ENCODE measurements at places on chromosomes 4 and X. TPM values are rescaled to one million over a fixed set of nuclear protein-coding genes. Genes with fewer than 3 reads are reported as not detected.

The PALLD gene
- total RNA-seq, result 46.8 TPM

The PPP1R2C gene
- not detected for total RNA-seq

DNA sequence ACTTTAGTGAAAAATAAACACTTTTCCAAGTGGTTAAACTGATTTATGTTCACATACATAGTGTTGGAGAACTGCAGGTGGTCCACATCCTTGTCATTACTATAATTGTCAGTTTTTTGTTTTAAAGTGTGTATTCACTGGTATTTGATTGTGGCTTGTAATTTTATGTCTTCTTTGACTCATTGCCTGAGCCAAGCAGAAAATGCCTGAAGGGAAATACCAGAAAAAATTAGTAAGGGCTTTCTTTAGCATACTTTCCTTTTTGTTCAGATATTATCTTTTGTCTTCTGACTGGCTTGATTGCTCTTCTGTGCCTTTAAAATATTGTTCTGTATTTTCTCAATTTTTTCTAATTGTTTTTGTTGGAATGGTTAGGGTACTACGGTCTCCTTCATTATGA is 981.3 kb downstream of the C4orf33 start:
- no peak for DNase-seq

DNA sequence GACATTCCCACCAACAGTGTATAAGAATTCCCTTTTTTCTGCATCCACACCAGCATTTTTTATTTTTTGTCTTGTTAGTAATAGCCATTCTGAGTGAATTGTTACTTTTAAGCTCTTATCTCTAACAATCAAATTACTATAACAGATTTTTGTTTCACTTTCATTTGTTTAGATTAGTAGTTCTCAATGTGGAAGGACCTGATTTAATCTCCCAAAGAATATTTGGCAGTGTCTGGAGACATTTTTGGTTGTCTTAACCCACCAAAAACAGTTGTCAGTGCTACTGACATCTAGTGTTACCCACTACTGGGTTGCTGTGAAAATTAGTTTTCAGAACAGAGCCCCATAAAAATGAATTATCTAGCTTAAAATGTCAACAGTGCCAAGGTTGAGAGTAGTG is 37.9 kb downstream of the RUFY3 start:
- no peak for DNase-seq

DNA sequence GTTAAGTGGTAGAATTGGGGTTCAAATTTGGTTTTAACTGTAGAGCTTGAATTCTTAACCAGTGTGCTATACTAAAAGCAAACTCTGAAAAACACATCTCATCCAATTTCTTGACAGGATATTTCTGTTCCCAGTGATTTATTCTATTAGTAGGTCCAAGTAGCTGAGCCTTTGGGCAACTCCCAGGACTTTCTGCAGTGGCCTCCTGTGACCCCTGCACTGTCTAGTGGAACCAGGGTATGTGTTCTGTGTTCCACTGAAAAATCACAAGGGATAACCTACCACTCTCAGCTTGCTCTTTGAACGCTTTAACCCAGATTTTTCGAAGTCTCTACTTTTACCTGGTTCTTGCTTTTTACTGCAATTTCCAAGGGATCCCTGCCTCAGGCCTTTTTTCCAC is 58.0 kb upstream of the SCOC start:
- DNase-seq, result no peak

The GPR34 gene
- total RNA-seq, result not detected

GRCh38 chr4:138671106-138671505 is 344.5 kb upstream of the NOCT start:
- DNase-seq, result no peak

DNA sequence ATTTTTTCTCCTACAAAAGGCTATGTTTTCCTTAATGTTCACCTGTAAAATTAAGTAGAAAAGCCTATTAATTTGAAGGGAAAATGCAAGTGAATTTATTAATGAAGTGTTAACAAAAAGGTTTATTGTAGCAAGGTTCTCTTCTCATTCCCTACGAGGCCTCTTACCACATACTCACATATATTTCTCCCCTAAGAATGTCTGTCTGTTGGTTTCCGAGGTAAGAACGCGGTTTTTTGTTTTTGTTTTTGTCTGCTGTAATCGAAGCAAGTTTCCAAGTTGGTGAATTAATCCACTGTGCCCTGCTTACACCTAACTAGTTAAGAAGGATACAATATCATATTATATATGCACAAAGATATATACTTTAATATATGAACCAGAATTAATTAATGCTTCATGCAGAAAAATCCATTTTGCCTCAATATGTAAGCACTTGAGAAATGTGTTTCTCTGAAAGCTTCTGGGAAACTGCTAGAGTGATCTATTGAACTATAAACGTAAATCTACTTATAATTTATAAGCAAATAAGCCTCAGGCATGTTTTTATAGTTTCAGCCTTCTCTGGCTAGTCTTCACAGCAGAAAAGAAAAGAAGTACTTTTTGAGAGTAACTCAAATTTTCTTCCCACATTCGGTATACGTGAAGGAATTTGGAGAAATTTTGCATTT is 120.8 kb downstream of the EGF start:
- DNase-seq, result no peak

GRCh38 chr4:184762100-184762499 is 28.2 kb upstream of the CENPU start:
- DNase-seq, result no peak

GRCh38 chr4:173698557-173699262 is 168.7 kb upstream of the HAND2 start:
- DNase-seq, result peak; percentile 55

DNA sequence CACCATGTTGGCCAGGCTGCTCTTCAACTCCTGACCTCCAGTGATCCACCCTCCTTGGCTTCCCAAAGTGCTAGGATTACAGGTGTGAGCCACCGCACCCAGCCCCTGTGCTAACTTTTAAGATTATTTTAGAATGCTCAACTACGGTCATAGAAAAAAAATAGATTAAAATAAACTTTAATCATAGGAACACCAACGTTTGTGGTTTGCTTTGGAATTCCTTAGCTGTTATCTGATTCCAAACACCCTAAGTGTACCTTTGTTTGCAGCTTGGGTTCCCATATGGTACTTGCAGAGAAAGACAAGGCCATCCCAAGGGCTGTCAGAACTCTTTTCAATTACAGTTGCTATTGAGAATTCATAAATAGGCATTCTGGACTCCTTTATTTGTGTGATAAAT is 90.1 kb upstream of the EFHC2 start:
- no peak for DNase-seq

The SNX12 gene
- total RNA-seq, result 101 TPM

- no peak for DNase-seq
These were observed 1.2 kb downstream of the METAP1 start for GRCh38 chr4:98996765-98997068.

DNA sequence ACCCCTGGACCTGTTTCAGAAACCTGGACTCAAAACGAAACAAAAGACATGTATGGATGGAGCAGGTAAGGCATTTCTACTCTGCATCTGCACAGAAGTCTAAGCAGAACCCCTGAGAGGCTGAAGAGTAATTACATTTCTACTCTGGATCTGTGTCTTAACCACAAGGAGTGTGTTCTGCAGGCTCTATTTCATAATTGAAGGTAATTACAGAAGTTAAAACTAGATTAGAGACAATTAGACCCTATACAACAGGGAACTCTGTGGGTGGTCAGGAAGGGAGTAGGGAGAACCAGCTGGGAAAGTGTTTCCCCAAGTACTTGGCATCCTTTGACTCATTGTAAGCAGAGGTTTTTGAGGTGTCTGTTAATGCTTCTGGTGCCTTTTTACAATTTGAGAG is 69.8 kb downstream of the IGSF1 start:
- DNase-seq, result no peak

- no peak for DNase-seq
These were observed 2.3 kb upstream of the SASH3 start for GRCh38 chrX:129777218-129778030.

GRCh38 chr4:78721747-78722146 is 54.4 kb upstream of the BMP2K start:
- no peak for DNase-seq

DNA sequence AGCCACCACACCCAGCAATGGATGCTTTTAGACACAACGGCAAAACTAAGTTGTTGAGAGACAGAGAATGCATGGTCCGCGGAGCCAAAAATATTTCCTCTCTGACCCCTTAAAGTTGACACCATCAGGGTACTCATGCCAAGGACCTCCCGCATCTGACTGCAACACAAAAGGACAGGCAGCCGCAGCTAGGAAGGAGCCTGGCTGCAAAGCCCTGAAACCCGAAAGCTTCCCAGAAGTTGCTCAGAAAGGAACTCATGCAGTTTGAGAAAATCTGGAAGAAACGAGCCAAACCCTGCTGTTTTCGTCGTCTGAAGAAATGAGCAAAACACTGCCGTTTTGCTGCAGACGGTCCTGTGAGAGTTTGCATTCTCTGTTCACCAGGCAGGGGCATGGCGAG is 16.5 kb downstream of the DHRSX start:
- DNase-seq, result no peak

DNA sequence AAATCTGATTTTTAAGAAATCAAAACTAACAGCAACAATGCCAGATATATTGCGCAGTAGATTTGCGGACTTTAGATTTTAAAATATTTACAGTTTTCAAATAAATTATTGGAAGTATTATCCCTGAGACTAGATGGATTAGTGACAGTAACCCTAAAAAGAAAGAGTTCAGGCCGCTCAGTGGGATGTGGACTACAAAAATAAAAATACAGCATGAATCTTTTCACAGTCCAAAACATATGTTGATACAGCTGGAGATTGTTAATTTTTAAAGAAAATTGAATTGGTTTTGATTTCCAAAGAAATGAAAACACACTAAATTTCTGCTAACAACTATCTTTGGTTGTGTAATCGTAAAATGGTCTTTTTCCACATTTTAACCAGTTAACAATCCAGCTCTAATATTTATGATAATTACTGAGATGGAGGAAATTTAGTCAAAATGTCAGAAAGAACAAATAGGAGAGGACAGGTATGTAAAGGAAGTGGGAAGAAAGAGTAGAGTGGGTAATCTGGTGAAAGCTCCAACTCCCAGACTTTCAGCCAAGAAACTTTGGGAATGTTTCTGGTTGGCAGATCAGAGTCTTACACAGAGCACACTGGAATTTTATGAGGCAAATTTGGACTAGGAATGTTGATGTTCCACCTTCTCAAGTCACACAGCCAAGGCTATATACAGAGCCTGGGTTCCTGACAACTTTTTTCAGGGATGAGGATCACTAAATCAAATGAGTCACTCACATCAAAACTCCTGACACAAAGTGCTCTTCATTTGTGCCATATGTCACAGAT is 15.1 kb downstream of the C4orf36 start:
- DNase-seq, result no peak

DNA sequence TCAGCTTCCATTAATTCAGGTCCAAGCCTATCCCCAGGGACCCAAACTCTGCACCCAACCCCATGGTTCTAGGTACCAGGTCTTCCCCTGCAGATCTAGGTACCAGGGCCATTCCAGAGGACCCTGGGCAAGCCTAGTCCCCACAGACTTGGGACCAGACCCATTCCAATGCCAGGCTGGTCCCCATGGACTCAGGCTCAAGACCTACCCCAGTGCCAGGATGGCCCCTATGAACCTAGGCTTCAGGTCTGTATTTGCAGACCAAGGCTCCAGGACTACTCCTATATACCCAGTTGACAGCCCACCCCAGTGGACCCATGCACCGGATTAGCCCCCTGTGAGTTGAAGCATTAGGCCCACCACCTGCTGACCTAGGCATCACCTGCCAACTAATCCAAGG is 8.9 kb downstream of the MTHFD2L start:
- no peak for DNase-seq

GRCh38 chr4:105119356-105119755 is 27.3 kb upstream of the TET2 start:
- DNase-seq, result no peak

The CYP2U1 gene
- total RNA-seq, result 4.9 TPM

The MYOZ2 gene
- not detected for total RNA-seq

- no peak for DNase-seq
These were observed 9.8 kb downstream of the GUCY1A1 start for GRCh38 chr4:155676430-155676825.

DNA sequence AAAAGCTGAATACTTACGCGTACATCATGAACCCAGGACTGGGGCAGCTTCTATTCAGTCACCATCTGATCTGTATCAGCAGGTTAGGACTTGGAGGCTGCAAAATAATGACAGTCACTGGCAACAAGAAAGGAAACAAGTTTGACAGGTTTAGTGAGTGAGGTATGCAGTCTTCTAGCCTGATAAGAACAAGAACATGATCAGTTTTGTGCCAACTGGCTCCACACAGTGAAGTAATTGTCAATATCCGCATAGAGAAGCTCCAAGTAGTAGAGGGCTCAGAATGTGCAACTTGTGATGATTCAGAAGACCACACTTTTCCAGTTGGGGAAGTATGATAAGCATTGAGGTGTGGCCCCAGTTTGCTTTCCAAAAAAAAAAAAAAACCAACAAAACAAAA is at the start of gene TMPRSS11F:
TSS of gene TMPRSS11F (minus strand) at position 77 of the 400 bp plus-strand sequence. CDS start at position 28, 49 bp downstream.
- no peak for DNase-seq

The TSPAN7 gene
- total RNA-seq, result not detected

GRCh38 chr4:60657807-60658206 is 542.3 kb upstream of the ADGRL3 start:
- no peak for DNase-seq

- no peak for DNase-seq
These were observed 4.8 kb downstream of the WDR44 start for GRCh38 chrX:118350706-118351105.

GRCh38 chrX:110041980-110042379 is 39.1 kb downstream of the TMEM164 start:
- DNase-seq, result no peak

- peak; percentile 41 for DNase-seq
These were observed 419 bp downstream of the ADD1 start for GRCh38 chr4:2843941-2844584.

The SMS gene
- 548 TPM for total RNA-seq

GRCh38 chr4:81427344-81427821 is 44.3 kb downstream of the RASGEF1B start:
- DNase-seq, result no peak

GRCh38 chrX:151167791-151168345 is 8.5 kb upstream of the GPR50 start:
- DNase-seq, result no peak

- DNase-seq, result no peak
These were observed 32.2 kb upstream of the VCX3B start for GRCh38 chrX:8432396-8432795.

The SERPINA7 gene
- total RNA-seq, result not detected

- no peak for DNase-seq
These were observed 794.2 kb upstream of the LCORL start for GRCh38 chr4:18815779-18816173.

- DNase-seq, result no peak
These were observed 109.5 kb upstream of the CENPE start for GRCh38 chr4:103307453-103308247.

The TECRL gene
- not detected for total RNA-seq

DNA sequence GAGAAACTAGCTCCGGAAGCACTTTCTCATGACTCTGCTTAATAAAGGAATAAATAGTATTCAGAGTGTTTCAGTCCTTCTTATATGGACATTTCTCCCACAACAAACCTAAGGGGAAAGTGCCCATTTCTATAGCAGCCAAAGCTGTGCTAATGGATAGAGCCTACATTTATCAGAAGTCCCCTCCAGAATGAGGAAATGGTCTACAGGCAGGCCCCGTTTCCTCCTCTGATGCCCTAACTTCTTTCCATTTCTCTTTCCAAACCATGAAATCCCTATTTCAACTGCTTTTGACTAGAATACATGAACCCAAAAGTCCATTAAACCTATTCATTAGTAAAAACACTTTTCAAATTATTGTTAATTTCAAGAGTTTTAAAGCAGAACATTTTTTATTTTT is 4.5 kb downstream of the ACSL1 start:
- no peak for DNase-seq

- no peak for DNase-seq
These were observed 103.2 kb upstream of the CITED1 start for GRCh38 chrX:72408885-72409284.
